ENCODE measurements at places on chromosomes 2 and 18. TPM values are rescaled to one million over a fixed set of nuclear protein-coding genes. Genes with fewer than 3 reads are reported as not detected.

- DNase-seq: no peak
These were observed 87.6 kb downstream of the SLC8A1 start for GRCh38 chr2:40364151-40364874.

Gene MAP3K19
- total RNA-seq: not detected

DNA sequence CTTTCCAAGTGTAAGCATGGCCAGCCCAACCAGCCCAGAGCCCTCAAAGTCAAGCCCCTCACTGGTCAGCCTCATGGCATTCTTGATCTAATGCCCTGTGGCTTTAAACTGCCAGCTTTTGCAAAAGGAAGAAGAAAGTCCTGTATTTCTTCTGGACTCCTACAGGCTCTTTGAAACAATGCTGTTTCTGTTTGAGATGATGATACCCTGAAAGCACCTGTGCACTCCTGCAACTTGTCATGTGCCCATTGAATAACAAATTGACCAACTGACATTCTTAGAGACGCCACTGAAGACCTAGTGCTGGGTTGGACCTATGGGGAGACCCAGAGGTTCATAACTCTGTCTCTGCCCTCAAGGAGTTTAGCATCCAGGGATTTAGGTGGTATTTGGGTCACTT is 82.0 kb upstream of the MSH2 start:
- no peak for DNase-seq

GRCh38 chr2:147223119-147223518 is 621.7 kb upstream of the ACVR2A start:
- no peak for DNase-seq

GRCh38 chr2:3527886-3528785 is 8.8 kb upstream of the ADI1 start:
- DNase-seq: no peak

Gene ADAM23
- total RNA-seq: 39.3 TPM

DNA sequence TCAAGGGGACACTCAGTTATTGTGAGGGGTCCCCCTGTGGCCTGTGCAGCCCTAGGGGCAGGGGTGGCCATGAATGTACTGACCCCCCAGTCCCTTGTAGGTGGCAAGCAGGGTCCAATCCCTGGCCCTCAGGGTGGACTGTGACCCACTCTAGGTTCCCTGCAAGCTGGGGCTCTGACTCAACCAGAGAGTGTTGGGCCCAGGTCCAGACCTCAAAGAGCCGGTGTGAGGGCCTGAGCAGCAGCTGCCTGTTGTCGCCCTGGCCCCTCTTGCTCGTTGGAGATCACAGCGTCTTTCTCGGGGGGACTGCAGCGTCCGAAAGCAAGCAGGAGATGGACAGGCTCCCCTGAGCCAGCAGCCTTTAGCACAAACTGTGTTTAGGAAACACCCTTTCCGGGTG is 66.8 kb upstream of the ATG16L1 start:
- DNase-seq: no peak

Gene ANKRD30BL
- total RNA-seq: not detected

Gene TEX44
- total RNA-seq: not detected

Gene TXNDC2
- total RNA-seq: not detected

- no peak for DNase-seq
These were observed 371.6 kb downstream of the TGIF1 start for GRCh38 chr18:3821524-3821923.

DNA sequence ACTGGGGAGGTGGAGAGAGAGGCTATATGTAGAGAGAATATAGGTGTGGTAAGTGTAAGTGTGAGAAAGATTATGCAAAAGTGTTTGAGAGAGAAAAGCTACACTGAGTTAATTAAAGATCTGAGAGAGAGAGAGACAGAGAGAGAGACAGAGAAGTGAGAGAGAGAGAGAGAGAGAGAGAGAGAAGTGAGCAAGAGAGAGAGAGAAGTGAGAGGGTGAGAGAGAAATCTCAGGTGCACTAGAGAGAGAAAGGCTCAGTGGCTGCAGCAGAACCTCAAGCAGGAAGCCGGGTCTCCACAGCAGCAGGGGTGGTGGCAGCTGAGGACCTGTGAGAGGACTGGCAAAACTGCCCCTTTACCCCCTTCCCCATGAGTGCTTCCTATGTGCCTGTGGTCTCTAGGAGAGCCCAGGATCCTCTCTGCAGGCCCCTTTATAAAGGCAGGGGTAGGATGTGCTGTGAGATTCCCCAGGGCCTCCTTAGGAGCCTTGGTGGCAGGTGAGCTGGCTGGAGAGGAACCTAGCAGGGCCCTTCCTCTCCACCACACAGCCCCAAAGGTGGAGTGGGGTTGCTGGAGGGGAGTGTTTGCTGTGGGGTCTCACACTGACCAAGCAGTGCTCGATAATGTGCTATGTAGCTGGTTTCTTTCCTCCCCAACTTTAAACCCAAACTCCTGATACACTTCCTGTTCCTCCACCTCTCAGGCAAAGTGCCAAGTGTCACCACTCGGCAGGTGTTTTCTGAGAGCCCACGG is 52.6 kb downstream of the SLC4A5 start:
- DNase-seq: no peak

GRCh38 chr2:8346208-8346607 is 335.6 kb upstream of the ID2 start:
- DNase-seq: no peak

- DNase-seq: no peak
These were observed 17.1 kb downstream of the B3GNT7 start for GRCh38 chr2:231412618-231412963.

- DNase-seq: no peak
These were observed 434.4 kb downstream of the THSD7B start for GRCh38 chr2:137199751-137200150.

DNA sequence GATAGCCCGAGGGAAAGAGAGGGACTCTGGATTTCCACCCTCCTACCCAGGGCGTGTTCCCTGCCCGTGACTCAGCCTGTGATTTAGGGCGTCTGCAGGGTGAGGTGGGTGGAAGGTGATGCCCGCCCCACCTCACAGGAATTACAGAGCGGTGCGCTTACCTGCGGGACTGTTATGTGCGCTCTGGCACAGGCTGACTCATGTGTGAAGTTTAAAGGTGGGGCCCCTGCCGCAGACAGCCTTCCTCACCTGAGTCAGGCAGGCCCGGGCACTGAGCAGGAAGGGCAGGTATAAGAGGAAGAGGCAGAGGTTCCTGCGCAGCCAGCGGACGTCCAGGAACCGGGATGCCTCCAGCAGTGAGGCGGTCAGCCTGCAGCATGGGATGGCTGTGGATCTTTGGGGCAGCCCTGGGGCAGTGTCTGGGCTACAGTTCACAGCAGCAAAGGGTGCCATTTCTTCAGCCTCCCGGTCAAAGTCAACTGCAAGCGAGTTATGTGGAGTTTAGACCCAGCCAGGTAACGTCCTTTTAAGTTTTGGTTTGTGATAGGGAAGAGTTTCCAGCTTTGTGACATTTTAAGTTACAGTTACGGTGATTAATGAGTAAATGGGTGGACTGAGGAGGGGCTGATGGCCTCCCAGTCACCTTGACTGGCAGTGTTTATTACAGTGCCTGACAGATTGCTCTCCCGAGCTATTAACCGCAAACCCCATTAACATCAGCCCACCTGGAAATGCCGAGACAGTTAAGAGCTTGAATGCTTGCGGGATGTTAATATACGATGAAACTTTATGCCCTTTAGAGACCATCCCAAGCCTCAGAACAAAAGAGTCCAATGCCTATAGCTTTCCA is 141.6 kb upstream of the TTC39C start:
- DNase-seq: no peak

Gene ITPRID2
- total RNA-seq: 80.5 TPM

DNA sequence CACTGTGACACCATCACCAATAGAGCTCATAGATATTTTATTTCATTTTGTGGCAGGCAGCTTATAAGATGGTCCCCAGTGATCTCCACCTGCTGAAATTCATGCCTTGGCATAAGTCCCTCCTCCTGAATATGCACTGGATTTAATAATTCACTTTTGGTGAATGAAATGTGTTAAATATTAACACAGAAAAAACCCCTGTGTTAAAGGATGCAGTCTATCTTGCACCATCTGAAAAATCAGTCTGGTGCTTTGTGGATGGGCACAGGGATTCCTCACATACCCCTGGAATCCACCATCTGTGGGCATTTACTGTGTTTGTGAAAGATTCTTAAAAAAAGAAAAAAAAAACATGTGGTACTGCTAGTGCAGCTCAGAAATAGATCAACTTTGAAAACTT is 26.1 kb upstream of the WIPF1 start:
- no peak for DNase-seq

GRCh38 chr2:238523158-238524110 is 96.7 kb downstream of the ASB1 start:
- peak; percentile 53 for DNase-seq

Gene GPR45
- total RNA-seq: not detected

- DNase-seq: no peak
These were observed 659.5 kb downstream of the TSN start for GRCh38 chr2:122414902-122415301.

DNA sequence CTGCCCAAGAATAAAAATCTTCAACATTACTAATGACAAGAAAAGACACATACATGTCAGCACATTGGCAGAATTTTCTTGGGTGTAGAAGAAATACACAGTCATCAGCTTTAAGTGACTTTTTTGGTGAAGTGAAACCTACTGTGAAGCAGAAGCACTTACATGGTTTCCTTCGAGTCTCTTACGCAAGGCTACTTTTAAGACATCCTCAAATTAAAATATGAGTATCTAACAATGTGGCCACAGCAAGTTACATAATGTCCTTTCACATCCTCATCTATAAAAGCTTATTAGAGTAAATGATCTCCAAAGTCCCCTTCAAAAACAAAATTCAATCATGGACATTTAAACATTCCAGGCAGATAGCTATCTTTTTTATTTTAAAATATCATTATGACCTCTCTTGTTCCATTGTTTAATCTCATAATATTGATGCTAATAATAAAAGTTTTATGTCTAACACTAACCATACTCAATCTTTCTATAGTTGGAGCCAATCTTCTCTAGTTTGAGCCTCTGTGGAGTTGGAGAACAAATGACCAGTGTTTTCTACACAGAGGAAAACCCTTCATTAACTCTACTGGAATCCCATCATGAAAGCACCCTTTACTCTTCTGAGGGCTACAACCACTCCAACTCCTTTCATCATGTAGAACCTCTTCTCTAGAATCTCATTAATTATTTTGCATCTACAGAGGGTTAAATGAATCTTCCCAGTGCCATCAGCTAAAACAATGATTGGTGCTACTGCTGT is 182.2 kb upstream of the ZFP36L2 start:
- no peak for DNase-seq

- DNase-seq: no peak
These were observed 24.8 kb downstream of the LPIN2 start for GRCh38 chr18:2987876-2988790.

DNA sequence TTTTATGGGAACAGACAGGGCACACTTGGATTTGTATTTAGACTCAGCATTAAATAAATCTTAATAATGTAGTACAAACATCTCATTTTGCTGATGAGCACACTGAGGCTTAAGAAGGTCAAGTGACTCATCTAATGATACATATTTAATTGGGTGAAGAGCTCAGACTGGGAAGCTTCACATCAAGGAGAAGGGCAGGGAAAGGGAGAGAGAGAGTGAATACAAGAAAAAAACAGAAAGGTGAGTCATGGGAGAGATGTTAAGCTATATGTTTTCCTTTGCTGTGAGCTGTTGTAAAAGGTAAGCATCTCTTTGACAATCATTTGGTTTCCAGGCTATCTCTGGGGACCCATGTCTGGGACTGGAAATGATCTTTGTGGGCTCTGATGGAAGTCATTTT is 277.8 kb downstream of the SETBP1 start:
- DNase-seq: no peak

GRCh38 chr18:56097621-56098020 is 509.6 kb upstream of the TCF4 start:
- DNase-seq: no peak

GRCh38 chr18:41537666-41538065 is 417.4 kb upstream of the PIK3C3 start:
- no peak for DNase-seq

Gene ANKRD62
- total RNA-seq: not detected

- DNase-seq: no peak
These were observed 933.6 kb upstream of the FANCL start for GRCh38 chr2:59174536-59175243.

GRCh38 chr2:214103276-214104001 is 307.4 kb upstream of the VWC2L start:
- no peak for DNase-seq

GRCh38 chr18:55833543-55833942 is 245.6 kb upstream of the TCF4 start:
- DNase-seq: no peak

DNA sequence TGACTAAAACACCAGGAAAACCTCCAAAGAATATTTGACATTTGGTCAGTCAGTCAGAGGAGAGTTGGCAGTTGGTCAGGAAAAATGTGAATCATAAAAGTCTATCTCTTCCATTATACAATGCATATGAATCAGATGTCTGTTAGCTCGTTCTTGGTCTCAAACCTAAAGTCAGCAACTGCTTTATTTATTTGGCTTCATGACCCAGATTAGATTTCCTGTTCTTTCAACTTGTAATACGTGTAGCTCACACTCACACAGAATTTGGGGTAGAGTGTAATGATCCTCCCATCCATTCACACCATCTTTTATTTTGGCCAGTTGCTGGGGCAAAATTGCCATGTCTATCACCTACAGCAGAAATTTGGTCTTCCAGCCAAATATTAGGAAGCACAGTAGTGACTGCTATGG is 81.9 kb upstream of the COL5A2 start:
- no peak for DNase-seq

DNA sequence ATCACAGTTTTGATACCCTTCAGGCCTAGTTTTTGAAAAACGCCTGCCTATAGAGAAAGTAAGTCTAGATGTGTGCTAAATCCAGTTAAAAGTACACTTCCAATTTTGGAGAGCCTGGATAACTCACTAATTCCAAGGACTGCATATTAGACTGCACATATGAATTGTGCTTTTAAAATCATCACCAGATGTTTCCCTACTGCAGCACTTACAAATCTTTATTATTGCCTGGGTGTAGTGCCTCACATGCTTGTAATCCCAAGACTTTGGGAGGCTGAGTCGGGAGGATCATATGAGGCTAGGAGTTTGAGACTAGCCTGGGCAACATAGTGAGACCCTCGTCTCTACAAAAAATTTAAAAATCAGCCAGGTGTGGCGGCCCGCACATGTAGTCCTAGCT is 35.9 kb upstream of the HTR2B start:
- no peak for DNase-seq

DNA sequence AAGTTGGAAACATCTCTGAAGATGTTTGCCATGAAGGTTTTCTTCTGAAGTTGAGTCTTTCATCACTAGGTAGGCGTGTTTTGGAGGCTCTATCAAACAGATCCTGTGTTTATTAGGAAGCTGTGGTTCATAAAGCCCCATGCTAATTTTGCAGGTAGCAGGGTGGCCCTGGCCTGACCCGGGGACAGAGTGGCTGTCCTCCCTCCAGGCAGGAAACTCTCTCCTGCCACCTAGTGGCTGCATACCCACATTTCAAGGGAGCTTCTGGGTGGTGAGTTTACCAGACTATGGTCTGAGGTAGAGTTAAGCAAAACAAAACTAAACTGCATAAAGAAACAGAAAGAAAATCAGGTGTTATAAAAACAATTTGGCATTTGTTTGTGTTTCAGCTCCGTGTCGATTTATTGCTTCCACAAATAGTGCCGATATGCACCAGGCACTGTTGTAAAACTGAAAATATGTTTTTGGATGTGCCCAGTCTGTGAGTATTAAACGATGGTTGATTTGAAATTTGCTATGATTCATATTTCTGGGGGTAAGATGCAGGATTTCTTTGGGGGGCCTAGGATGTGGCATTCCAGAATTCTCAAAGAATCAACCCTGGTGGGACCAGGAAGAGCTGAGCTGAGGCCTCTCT is 26.0 kb upstream of the IL37 start:
- DNase-seq: no peak

GRCh38 chr2:64653109-64654062 is at the start of gene SERTAD2:
Gene SERTAD2 (minus strand): TSS chr2:64653913. CDS start chr2:64636871, 17,042 bp downstream.
- peak; percentile 92 for DNase-seq

- no peak for DNase-seq
These were observed 87.9 kb downstream of the TRABD2A start for GRCh38 chr2:84792856-84793522.
